ENCODE measurements at places on chromosomes 16 and 17.

DNA sequence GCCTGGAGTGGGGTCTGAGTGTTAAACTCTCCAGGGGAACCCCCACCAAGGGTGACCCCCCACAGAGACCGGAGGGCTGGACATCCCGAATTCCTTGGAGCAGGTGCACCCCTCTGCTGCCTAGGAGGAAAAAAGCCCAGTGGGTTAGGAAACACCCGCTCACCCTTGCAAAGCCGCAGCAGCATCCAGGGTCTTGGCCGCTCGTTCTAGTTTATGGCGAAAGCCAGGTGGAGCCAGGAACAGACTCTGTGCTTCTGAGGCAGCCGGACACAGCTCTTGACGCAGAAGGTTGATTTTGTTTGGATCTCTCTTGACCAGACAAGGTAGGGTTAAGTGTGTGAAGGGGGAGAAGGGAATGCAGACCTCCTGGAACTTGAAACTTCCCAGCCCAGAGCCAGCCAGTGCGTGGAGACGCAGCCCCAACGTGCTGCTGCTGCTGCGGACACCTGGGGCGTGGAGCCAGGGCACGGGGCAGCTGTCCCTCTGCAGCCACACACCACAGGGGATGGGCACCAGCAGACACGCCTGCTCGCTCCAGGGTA lies 154.5 kb downstream of the LAT start:
- DNase-seq, result no peak

GRCh38 chr17:14752011-14752410 lies 451.1 kb downstream of the HS3ST3B1 start:
- no peak for DNase-seq

DNA sequence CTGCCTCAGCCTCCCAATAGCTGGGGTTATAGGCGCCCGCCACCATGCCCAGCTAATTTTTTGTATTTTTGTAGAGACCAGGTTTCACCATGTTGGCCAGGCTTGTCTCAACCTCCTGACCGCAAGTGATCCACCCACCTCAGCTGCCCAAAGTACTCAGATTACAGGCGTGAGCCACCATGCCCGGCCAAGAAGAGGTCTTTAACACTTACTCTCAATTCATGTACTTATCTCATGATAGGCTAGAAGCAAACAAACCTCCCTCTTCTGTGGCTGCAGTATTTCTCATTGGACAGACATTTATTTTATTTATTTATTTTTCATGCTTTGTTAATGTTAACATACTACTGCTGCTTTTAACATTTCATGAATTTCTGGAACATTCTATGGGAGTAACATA lies 7.0 kb upstream of the NT5C start:
- DNase-seq, result no peak

DNA sequence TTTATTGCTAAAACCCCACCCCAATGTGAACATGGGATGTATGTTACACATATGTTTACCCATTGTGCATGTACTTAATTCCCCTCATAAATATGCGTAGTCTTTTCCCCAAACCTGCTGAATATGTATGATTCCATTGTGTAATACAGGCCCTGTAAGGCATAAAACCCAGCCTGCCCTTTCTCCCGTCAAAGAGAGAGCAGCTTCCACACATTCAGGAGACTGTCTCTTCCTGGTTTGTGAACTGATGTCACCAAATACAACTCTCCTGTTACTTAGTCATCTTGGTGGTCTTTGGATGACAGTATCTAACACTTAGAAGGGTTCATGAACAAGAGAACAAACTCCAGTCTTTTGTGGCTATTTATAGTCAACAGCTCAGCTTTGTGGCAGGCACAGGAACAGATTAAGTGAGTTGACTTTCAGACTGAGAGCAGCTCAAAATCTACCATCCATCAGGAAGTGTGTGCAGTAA lies 24.7 kb upstream of the TMC7 start:
- no peak for DNase-seq

DNA sequence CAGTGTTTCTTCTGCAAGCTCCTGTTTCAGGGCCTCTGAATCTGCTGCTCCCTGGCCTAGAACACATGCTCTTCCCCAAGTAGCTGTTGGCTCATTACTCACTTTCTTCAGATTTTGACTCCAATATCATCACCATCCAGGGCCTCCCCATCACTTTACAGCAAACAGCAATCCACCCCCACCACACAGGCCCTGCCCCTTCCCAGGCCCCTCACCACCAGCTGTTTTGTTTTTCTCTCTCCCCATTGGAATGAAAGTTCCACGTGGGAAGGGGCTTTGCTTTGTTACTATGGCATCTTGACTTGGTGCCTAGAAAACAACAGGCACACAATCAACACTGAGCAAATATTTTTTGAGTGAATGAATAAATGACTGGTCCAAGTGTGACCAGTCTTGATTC lies 4.0 kb downstream of the TMEM170A start:
- DNase-seq, result no peak

- no peak for DNase-seq
Observed at GRCh38 chr17:8105957-8106398, 12.3 kb downstream of the ALOXE3 start.

- DNase-seq, result no peak
Observed at GRCh38 chr17:1374431-1375177, 25.4 kb downstream of the YWHAE start.

GRCh38 chr17:60887614-60888028 lies 210.0 kb downstream of the BCAS3 start:
- DNase-seq, result no peak

DNA sequence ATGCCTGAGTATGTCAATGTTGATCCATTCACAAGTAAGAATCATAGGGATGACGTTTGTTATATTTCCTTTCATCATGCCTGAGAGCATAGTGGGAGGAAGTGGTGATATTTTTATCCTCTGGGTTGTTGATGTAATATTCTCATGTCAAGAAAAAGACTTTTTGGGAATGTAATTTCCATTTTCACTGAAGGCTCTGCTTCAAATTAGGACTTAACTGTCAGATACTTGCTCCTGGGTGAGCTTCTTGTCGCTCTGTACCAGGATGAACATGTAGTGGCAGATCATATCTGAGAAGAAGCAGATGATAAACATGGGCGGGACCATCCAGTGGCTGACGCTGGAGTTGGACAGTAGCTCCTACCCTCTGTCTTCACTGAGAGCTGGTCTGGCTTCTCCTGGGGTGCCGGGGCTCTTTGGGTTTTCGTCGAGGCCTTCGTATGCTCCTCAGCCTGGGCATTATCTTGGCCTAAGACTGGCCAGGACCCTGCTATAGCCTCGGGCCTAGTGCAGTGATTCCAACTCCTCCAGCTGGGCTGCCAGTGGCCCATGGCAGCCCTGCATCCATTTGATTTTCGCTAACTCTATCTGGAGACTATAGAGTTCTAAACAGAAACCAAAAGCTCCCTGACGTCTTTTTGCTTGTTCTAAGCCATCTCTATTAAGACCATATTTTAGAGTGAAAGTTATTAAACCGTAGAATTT lies 19.7 kb downstream of the CYB5B start:
- DNase-seq, result peak; percentile 28

GRCh38 chr17:33895491-33895890 lies 359.6 kb upstream of the CCL2 start:
- DNase-seq, result no peak

- no peak for DNase-seq
Observed at GRCh38 chr16:54933281-54934011, 2.8 kb downstream of the IRX5 start.

- DNase-seq, result peak; percentile 30
Observed at GRCh38 chr16:31714903-31715504, 158.6 kb upstream of the ZNF267 start.

DNA sequence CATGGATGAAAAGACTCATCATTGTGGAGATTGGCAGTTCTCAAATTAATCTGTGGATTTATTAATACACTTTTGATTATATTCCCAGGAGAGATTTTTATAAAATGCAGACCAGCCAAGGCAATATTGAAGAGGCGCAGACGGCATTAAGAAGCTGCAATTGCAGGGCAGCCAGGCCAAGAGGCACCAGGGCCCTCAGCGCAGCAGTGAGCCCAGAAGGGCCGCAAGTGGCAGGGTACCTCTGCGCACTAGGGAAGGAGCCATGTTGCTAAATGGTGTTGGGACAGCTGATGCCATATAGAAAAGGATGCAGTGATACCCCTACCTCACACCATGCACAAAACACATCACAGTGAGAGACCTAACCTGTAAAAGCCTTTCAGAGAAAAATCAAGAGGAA lies 36.6 kb upstream of the CHMP6 start:
- no peak for DNase-seq

GRCh38 chr17:75012346-75013091 lies at the start of gene MRPL58:
Gene MRPL58, plus strand, starts transcription at chr17:75012670. Its CDS starts 17 bp downstream, at chr17:75012687.
- peak; percentile 66 for DNase-seq

- DNase-seq, result no peak
Observed at GRCh38 chr16:2148714-2149629, 547 bp downstream of the RAB26 start.

- no peak for DNase-seq
Observed at GRCh38 chr16:11092788-11093571, 148.6 kb downstream of the CLEC16A start.

- no peak for DNase-seq
Observed at GRCh38 chr17:62854098-62854680, 46.1 kb upstream of the MARCHF10 start.

- no peak for DNase-seq
Observed at GRCh38 chr17:20156196-20157000, 147.2 kb downstream of the SPECC1 start.

DNA sequence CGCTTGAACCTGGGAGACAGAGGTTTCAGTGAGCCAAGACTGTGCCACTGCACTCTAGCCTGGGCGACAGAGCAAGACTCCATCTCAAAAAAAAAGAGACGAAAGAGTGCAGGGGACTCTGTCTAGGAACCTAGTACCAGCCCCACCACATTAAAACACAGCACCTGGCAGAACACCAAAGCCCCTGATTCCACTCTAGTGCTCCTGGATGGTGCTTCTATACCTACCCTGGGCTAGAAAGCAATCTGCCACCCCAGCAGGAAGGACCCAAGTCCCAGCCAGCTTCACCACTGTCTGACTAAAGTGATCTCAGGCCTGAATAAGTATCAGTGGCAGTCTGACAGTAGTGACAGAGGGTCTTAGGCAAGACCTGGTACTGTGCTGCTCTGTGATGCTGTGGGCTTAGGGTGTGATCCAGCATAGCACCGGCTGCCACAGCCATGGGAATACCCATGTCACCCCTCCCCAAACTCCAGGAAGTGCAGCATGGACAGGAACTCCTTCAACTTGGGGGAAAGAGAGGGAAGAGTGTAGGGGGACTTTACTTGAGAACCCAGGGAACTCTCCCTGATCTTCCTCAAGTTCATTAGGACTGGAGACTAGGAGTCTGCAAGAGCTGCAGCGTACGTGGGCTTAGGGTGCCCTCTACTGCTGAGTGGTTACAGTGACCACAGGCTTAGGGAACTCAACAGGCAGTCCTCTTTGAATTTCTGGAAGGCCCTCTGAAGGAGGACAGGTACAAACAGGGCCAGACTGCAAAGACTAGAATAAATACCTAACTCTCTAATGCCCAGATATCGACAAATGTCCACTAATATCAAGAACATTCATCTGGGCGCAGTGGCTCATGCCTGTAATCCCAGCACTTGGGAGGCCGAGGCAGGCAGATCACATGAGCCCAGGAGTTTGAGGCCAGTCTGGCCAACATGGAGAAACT lies 30.0 kb upstream of the RNF43 start:
- DNase-seq, result peak; percentile 38

DNA sequence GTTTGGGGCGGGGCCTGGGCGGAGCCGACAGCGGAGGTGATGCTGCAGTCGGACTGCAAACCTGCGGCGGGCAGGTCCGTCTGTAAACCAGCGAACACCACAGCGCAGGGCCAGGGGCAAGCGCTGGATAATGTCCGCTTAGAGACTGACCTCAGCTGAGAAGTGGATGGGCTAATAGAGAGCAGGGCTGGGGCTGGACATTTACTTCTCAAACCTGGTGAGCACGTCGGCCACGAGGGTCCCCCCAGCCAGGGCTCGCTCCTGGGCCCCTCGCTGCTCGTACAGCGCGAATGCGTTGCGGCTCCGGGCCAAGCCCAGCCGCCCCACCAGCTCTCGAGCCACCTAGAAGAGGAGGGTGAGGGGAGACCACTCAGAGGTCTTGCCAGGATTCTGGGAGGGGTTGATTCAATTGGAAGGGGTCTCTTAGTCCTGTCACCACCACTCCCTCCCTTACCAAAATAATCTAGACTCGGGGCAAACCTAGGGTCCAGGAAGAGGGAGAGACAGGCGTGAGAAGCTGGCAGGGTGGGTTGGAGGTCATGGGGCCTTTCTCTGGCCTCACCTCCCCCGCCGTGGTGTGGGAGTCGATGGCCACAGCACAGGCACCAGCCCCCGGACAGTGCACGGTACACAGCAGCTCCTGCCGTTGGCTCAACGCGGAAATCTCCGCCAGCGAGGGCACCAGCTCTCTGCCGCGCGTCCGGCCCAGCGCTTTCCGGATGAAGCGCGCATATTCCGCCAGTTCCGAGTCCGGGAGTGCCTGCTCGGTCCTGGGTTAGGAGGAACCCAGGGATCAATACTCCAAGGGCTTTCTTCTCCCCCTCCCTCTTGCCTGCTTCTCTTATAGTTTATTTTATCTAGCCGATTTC lies 5.8 kb downstream of the PLEKHH3 start:
- no peak for DNase-seq

DNA sequence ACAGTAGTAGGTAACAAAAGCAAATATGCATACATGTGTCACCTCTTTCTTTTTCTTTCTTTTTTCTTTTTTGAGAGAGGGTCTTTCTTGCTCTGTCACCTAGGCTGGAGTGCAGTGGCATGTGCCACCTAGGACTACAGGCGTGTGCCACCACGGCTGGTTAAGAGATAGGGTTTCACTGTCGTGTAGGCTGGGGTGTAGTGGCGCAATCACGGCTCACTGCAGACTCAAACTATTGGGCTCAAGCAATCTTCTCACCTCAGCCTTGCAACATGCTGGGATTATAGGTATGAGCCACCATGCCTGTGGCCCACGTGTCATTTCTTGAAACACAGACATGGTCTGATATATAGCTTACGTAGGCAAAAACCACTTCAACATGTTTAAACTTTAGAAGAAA lies 397.7 kb upstream of the PMFBP1 start:
- DNase-seq, result no peak

DNA sequence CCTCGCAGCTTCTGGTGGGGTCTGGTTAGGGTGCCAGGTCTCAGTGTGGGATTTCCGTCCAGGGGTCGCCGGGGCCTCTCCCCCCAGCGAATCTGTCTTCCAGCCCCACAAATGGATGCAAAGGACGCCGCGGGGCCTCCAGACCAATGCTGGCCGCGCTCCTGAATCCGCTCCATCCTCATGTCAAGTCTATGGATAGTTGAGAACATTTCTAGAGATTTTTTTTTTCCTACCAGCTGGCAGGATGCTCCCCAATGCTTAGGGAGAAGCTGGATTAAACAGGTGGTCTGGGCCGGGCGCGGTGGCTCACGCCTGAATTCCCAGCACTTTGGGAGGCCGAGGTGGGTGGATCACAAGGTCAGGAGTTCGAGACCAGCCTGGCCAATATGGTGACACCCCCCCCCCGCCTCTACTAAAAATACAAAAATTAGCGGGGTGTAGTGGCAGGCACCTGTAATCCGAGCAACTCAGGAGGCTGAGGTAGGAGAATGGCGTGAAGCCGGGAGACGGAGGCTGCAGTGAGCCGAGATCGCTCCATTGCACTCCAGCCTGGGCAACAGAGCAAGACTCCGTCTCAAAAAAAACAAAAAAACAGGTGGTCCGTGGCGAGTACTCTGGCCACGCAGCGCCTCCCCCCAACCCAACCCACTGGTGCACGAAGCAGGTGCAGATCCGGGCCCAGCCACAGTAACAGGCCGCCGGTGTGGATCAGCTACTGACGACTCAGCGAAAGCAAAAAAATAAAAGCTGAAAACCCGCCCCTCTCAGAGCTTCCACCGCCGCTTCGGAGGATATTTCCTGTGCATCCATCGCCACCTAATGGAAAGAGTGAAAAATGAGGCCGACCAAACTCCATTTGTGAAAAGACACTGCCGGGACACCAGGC lies 1.1 kb upstream of the NXN start:
- DNase-seq, result peak; percentile 79

GRCh38 chr17:55731586-55732250 lies 9.1 kb upstream of the TMEM100 start:
- no peak for DNase-seq

Data from T-cell (primary cell).